Left renal pelvis (tissue), 4 donors: ENCODE measurements at places on chromosomes 11 and 22. TPM values are rescaled to one million over a fixed set of nuclear protein-coding genes. Genes with fewer than 3 reads are reported as not detected.
A peak's percentile ranks its signal among the peaks of the same experiment; 100 is the strongest.

- no peak for DNase-seq
These were observed 109.7 kb upstream of the NAV2 start for GRCh38 chr11:19602891-19603290.

GRCh38 chr22:17792854-17793434 is 18.7 kb upstream of the BID start:
- DNase-seq = no peak

DNA sequence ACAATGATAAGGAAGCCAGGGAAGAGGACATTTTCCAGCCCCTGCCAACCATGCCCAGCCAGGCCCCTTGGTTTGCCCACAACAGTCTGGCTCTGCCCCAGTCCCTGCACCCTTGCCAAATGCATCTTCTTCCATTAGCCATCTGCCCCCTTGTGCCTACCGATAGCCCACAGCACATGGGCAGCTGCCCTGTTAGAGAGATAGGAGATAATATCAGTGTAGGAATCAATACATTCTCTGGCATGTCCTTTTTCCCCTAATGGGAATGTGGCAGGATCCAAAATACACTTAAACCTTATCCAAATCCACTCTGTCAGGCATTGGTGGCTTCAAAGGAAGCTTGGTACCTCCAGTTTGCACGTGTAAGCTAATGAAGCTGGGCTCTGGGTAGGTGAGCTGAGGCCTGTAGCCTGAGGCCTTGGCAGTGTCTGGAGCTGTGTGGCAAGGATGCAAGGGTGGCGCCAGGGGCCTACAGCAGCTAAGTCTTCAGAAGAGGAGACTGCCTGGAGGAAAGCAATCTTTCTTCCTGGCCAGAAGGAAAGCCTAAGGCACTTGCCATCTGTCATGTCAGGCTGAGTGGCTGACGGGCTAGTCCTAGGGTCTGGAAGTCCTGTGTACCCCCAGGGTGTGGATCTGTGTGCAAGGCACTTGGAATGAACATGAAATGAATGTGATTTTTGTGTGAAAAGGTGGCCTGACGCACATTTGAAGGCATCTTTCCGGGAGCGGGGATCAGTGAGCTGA is 164.2 kb upstream of the TBCEL start:
- DNase-seq = no peak

GRCh38 chr11:119724956-119725355 is 4.0 kb downstream of the NECTIN1 start:
- DNase-seq = no peak

GRCh38 chr22:44448271-44448830 is 49.7 kb downstream of the RTL6 start:
- DNase-seq = no peak

- peak; percentile 87 for DNase-seq
These were observed 7.6 kb upstream of the SERPINH1 start for GRCh38 chr11:75554258-75555022.

DNA sequence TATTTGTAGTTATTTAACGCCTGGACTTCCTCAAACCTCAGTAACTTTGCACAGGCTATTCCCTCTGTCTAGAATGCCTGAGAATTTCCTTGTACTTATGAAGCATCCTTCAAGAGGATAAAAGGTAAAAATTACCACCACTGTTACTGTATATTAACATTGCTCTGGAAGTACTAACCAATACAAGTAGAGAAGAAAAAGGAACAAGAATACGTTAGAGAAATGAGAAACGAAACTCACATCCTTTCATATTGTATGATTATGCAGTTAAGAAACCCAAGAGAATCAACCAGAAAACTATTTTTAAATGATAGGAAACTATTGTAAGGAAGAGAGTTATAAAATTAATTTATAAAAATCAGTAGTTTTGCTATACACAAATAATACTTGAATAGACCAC is 48.2 kb upstream of the OR5P2 start:
- no peak for DNase-seq

GRCh38 chr11:71372693-71373657 is 75.2 kb downstream of the DHCR7 start:
- DNase-seq = no peak

GRCh38 chr11:45737056-45737455 is 67.9 kb upstream of the SLC35C1 start:
- no peak for DNase-seq

DNA sequence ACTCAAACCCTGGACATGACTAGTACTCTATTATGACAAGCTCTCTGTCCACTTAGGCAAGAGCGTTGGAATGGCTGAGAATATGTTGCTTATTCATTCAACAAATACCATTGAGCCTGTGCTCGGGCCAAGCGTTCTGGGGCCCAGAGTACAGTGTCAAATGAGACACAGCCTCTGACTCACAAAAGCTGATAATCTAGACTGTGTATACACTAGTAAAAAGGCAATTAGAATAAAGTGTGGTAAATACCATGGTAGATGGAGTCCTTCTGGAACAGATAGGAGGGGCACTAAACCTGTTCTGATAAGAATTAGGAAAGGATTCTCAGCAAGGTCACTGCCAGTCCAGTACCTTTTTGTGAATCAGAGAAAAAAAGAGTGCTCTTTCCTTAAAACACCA is 24.7 kb downstream of the KCNE3 start:
- DNase-seq = no peak

GRCh38 chr22:20577045-20577444 is 69.6 kb downstream of the MED15 start:
- no peak for DNase-seq

DNA sequence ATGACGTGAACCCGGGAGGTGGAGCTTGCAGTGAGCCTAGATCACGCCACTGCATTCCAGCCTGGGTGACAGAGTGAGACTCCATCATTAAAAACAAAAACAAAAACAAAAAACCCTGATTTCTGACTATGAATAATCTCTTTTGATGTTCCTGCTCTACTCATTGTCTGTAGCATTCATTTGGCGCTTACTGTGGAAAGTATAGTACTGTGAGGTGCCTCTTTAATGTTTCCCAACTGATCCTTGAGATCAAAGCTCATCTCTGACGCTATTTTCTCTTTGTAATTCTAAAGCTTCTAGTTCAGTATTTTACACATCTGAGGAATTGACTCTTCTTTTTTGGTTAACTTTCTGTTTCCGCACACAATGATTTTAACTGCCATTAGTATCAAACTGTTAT is 60.0 kb downstream of the GRK3 start:
- no peak for DNase-seq

- DNase-seq = no peak
These were observed 119.9 kb downstream of the FEZ1 start for GRCh38 chr11:125376117-125376516.

- DNase-seq = no peak
These were observed 43.1 kb upstream of the TRIM77 start for GRCh38 chr11:89667001-89667400.

DNA sequence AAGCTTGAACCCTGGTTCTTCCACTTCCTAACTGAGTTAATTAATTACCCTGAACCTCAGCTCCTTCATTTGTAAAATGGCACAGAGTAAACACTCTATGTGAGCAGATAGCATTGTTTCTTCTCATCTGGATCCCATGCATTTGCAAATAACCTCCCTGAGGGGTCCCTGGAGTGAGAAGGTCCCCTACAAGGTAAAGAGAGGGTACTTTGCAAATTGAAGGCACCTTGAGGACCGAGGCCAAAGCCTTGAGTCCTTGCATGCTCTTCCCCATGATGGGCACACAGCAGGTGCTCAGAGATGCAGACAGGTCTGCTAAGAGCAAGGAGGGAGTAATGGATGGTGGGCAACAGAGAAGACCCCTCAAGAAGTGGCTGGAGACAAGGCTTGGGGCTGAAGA is 33.2 kb downstream of the OTOG start:
- DNase-seq = no peak

DNA sequence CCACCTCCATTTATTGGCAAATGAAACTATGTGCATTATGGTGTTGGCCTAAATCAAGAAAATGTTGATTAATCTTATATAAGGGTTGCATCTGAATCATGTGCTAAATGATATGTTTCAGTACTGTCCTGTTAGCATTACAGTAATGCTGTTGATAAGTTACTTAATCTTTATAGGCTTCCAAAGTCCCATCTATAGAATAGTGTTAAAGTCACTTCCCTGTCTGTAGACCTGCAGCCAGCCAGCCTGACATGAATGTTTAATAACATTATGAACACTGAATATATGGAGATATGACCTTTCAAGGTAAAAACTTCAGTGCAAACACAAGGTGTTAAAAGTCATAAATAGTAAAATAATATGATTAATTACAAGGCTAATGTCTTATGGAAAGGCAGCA is 3.6 kb upstream of the TOM1 start:
- DNase-seq = no peak

DNA sequence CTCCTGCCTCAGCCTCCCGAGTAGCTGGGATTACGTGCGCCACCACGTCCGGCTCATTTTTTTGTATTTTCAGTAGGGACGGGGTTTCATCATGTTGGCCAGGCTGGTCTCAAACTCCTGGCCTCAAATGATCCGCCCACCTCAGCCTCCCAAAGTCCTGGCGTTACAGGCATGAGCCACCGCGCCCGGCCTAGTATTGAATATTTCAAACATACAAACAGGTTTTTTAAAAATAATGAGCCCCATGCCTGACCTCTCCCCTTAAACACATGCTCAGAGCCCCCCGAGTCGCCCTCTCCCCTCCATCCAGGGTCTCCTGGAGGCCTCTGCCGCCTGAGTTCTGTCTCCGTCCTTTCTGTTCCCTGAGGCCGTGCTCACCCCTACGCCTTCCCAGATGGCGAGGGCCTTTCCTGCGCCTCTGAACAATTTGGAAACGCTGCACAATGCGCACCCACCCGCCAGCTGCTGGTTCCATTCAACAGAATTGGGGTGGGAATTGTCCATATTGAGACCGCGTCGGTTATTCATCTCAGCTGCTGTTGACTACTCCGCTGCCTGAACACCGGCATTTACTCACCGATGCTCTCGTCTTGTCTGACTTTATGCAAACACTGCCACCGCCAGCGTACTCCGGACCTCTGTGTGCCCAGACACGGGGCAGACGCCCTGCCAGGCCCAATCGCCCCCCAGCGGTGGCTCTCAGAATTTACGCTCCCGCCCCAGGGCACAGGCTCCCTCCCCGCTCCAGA is 13.6 kb upstream of the RNH1 start:
- no peak for DNase-seq

DNA sequence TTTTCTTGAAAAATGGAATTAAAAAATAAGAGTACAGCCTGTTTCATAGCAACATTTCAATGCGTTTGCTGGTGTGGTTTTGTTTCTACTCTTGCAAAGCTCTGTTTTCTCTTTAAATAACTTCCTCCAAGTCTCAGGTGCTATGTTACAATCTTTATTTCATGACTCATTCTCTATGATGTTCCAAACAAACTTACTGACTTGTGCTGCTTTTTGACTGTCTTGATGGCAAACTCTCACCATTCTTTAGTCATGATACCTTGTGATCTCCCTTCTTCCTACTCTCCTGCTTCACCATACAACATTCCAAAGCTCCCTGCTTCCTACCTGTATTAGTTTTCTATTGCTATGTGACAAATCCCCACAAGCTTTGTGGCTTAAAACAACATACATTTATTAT is 166.1 kb downstream of the C11orf91 start:
- DNase-seq = no peak

DNA sequence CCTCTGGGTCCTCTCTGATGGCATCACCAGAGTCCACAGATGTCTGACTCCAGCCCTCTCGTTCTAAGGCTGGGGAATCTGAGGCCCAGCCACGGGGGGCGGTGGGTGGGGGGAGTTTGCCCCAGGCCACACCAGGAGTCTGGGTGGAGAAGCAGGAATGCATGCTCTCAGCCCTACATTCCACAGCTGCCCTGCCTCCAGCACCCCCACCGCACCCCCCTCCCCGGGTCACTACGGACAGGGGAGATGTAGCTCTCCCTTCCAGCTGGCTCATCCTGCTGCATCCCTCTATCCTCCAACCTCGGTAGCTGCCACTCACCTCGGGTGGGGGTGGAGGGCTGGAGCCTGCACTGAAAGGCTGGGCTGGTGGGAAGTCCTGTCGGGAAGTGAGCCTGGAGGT is 2.3 kb upstream of the PVALB start:
- no peak for DNase-seq

DNA sequence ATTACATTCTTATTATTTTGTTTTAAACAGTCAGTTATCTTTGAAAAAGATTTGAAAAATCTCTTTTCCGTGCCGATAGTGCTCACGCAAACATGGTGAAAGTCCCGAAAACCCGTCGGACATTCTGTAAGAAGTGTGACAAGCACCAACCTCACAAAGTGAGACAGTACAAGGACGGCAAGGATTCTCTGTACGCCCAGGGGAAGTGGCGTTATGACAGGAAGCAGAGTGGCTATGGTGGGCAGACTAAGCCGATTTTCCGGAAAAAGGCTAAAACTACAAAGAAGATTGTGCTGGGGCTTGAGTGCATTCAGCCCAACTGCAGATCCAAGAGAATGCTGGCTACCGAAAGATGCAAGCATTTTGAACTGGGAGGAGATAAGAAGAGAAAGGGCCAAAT is 28.7 kb upstream of the CTSD start:
- no peak for DNase-seq

Gene GUCD1
- polyA plus RNA-seq = 76.9 TPM

Gene SLC5A4
- polyA plus RNA-seq = 2.5 TPM

Gene SERPING1
- polyA plus RNA-seq = 139 TPM

Gene LMO2
- polyA plus RNA-seq = 28.7 TPM

Gene MFNG
- polyA plus RNA-seq = 4.6 TPM

Gene CECR2
- polyA plus RNA-seq = 6.4 TPM
